Breast epithelium (tissue), 4 donors: ENCODE measurements at places on chromosomes 12 and 14. TPM values are rescaled to one million over a fixed set of nuclear protein-coding genes. Genes with fewer than 3 reads are reported as not detected.

The PLEKHG7 gene
- total RNA-seq = 0.33 TPM

The JPH4 gene
- total RNA-seq = 0.96 TPM

DNA sequence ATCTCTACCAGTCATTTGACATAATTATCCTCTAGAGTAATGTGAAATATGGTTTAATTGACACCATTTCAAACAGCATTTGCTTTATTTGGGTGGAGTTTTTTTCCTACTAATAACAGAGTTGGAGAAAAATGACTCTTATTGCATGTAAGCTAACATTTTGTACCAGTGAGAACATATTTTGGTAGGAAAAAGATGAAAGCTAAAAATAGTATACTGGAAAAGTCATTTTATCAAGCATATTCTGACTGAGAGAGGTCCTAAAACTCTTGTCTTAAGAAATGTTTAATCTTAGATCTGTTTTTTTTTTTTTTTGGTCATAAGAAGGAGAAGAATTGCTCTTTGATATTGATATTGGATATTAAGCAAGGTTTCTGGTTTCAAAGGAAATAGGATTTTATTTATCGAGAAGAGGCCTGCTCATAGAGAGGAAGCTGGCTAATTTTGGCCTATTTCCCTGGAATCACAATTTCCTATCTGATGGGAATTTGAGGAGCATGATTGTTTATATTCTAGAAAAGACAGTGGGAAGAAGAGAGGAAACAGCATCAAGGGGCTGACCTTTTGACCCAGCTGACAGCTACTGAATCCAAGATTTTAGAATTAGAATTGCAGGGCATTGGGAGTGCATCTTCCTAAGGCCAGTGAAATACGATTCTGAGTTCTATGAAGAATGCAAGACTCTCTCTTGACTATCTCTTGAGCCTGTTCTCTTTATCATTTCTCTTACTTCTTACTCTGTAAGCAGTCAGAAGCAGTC, 19.4 kb downstream of the OTOGL start:
- H3K27me3 ChIP-seq = no peaks in the 10 kb centered on the region
- H3K36me3 ChIP-seq = no peaks in the 10 kb centered on the region
- no peaks in the 10 kb centered on the region for H3K4me1 ChIP-seq

DNA sequence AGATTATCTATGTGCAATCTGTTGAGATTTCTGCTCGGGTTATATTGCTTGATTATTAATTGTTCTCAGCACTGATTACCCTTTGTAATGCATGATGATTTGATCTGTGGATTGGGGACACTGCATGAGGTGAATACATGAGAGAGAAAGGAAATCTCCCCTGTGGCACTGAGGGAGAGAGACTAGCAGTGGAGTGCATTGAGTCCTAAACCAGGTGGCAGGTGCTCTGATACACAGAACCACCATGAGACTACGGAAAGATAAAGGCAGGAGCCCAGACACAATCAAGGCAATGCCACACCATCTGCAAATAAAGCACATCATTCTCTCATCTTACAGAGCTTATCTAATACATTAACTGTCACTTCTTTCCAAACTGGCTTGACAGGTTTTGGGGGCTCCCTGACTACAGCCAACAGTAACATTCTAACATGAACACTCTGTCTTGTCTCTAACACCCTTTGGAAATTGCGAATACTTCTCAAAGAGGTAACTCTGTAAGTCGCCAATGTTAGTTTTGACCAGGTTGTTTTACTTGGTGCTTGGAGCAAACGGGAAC, 37.6 kb upstream of the TSPAN8 start:
- DNase-seq = no peak
- no peak overlapping the region for H3K4me3 ChIP-seq
- no peaks in the 10 kb centered on the region for H3K4me1 ChIP-seq
- no peaks in the 10 kb centered on the region for H3K27me3 ChIP-seq
- no peak overlapping the region for H3K27ac ChIP-seq

DNA sequence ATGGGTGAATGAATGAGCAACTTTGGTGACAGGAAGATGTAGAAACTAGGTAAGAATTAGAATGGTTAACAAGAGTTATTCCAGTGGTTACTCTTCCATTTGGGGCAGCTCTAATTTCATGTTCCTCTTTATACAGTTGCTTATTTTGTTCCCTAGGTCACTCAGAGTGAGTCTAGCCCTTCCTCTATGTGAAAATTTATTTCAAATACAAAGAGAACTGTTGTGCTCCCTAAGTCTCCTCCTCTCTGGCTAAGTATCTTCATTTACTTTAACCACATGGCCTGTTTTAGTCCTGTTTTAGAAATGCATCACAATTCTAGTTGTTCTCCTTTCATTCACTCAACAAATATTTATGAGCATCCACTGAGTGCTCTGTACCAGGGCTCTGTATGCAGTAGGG, 51.1 kb upstream of the HIF1A start:
- no peak for DNase-seq
- H3K4me3 ChIP-seq = no peak overlapping the region
- no peaks in the 10 kb centered on the region for H3K27me3 ChIP-seq
- H3K27ac ChIP-seq = no peak overlapping the region

DNA sequence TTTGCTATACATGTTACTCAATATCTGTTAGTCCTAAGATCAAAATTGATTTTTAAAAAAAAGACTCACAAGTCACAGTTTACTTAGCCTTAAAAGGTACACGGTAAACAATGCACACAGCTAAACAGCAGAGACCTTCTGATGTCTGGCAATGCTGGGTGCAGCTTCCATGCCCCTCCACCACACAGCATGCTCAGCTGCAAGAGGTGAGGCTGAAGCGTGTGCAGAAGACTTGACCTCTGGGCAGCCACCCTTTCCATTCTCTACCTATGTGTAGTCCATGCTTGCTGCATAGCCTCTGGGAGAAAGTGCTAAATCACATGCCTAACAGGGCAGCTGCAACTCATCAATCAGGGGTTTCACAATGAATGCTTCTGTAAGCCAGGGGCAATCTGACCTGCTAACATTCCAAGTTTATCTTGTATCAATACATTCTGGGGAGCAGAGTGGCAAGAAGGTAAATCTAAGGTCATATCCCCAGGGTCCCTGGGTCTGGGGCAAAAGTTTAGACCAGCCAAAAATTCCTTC, 44.5 kb upstream of the AMN1 start:
- no peaks in the 10 kb centered on the region for H3K27me3 ChIP-seq
- no peaks in the 10 kb centered on the region for H3K4me1 ChIP-seq
- H3K27ac ChIP-seq = peak overlapping the region; percentile 56

GRCh38 chr14:75553157-75553556, 25.3 kb upstream of the FLVCR2 start:
- H3K27me3 ChIP-seq = no peaks in the 10 kb centered on the region
- no peaks in the 10 kb centered on the region for H3K36me3 ChIP-seq
- no peak for DNase-seq
- no peaks in the 10 kb centered on the region for H3K4me1 ChIP-seq
- no peak overlapping the region for H3K4me3 ChIP-seq

DNA sequence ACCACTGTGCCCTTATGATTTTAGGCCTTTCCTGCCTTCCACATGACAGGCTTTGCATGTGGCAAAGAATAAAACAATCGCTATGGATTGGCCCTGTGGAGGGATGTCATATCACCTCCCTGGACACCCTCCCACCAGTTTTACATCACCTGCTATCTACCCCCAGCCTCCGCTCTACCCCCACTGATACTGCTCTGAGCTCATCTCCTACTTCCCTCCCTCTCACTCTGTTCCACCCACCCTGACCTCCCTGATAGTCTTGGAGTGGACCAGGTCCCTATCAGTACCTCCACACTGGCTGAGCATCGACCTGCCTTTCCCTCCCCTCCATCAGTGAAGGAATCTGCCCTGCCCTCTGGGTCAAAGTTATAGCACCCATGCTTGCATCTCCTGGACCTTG, 91.8 kb upstream of the FOXN3 start:
- H3K4me1 ChIP-seq = no peaks in the 10 kb centered on the region
- no peaks in the 10 kb centered on the region for H3K36me3 ChIP-seq

The GPR65 gene
- total RNA-seq = 1.1 TPM

DNA sequence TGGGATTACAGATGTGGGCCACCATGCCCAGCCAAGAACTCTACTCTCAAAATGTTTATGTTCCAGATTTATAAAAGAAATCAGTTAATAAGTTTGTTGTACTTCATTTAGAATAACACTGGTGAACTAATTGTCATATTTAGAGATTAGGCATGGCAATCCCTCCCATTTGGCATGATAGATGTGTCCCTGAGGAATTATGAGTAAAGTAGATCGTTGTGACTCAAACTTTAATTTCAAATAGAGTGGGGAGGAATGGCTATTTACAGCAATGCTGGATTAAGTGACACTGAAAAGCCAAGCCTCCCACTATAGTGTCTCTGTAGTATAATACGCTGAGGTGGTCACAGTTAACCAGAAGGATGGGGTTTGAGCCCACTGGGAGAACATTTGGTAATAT, 39.3 kb upstream of the RTRAF start:
- no peaks in the 10 kb centered on the region for H3K4me1 ChIP-seq
- H3K27me3 ChIP-seq = no peaks in the 10 kb centered on the region
- H3K36me3 ChIP-seq = no peaks in the 10 kb centered on the region
- H3K4me3 ChIP-seq = no peak overlapping the region

The TRPV4 gene
- 2.0 TPM for total RNA-seq

DNA sequence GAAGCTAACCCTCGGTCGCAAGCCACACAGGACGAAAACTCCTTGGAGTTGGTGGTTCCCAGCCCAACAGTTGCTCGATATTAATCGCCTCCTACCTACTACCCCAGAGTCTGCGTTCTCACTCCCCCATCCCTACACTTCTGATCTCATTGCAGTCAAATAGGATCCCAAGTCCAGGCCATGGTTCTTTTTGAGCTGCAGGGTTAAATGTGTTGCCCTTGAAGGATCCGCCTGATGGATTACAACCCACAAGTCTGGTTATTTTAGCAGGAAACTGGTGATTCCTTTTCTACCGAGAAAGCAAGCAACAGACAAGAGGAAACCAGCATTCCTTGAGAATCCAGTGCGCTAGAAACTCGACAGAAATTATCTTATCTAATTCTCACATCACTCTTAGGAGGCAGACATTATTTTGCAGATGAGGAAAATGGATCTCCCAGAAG, 785 bp upstream of the NIN start:
- H3K4me3 ChIP-seq = peak overlapping the region; percentile 91
- H3K4me1 ChIP-seq = no peaks in the 10 kb centered on the region
